Endothelial cell (in vitro differentiated cells): ENCODE measurements at places on chromosomes 12 and 14.

GRCh38 chr12:119668324-119668841, 450 bp downstream of the PRKAB1 start:
- peaks cover 53% of the 10 kb centered on the region for H3K4me1 ChIP-seq
- H3K36me3 ChIP-seq = peaks cover 11% of the 10 kb centered on the region
- peak overlapping the region; percentile 85 for H3K27ac ChIP-seq
- H3K4me3 ChIP-seq = peak overlapping the region; percentile 94

GRCh38 chr14:75292886-75293285, 14.3 kb downstream of the FOS start:
- H3K4me1 ChIP-seq = peaks cover 17% of the 10 kb centered on the region
- peak overlapping the region; percentile 87 for H3K4me3 ChIP-seq
- H3K27me3 ChIP-seq = peaks cover 9% of the 10 kb centered on the region
- no peaks in the 10 kb centered on the region for H3K36me3 ChIP-seq
- no peak for DNase-seq

DNA sequence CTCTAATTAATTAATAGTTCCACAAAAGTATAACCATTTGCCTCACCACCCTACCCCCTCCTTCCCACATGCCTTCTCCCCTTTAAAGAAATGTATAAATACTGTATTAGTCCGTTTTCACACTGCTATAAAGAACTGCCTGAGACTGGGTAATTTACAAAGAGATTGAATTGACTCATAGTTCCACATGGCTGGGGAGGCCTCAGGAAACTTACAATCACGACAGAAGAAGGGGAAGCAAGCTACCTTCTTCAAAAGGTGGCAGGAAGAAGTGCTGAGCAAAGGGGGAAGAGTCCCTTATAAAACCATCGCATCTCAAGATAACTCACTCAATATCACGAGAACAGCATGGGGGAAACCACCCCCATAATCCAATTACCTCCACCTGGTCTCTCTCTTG, 8.2 kb upstream of the RESF1 start:
- no peaks in the 10 kb centered on the region for H3K27me3 ChIP-seq
- no peak for DNase-seq
- no peaks in the 10 kb centered on the region for H3K4me1 ChIP-seq
- peaks cover 21% of the 10 kb centered on the region for H3K36me3 ChIP-seq

- H3K4me1 ChIP-seq = peaks cover 22% of the 10 kb centered on the region
- H3K27me3 ChIP-seq = peaks cover 18% of the 10 kb centered on the region
- H3K36me3 ChIP-seq = no peaks in the 10 kb centered on the region
- H3K4me3 ChIP-seq = no peak overlapping the region
- no peak for DNase-seq
- H3K27ac ChIP-seq = no peak overlapping the region
These were observed 1.5 kb upstream of the KRT7 start for GRCh38 chr12:52231305-52232202.

- H3K4me3 ChIP-seq = peak overlapping the region; percentile 87
- H3K36me3 ChIP-seq = peaks cover 41% of the 10 kb centered on the region
- H3K27ac ChIP-seq = peak overlapping the region; percentile 77
- H3K27me3 ChIP-seq = peaks cover 9% of the 10 kb centered on the region
These were observed 204 bp downstream of the HSP90AA1 start for GRCh38 chr14:102086709-102086971.

DNA sequence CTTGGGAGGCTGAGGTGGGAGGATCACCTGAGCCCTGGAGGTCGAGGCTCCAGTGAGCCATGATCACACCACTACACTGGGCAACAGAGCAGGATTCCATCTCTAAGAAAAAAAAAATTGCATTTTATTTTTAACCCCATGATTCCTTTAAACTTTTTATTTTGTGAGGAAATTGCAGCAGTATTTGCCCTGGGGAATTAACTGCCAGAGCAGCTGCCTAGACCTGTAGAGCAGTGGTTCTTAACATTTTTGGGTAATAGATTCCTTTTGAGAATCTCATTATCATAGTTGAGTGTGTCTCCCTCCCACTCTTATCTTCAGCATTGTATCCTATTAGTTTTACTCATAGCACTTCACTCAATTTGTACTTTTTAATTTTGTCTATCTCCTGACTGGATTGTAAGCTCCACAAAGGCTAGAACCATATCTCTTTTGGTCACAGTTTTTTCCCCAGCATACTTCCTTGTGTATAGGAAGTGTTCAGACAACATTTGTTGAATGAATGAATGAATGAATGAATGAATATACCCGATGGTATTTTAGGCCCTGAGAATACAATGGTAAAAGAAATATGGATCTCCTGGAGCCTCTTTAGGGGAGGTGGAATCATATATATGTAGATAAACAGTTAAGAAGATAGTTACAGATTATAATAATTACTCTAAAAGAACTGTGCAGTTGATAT, 40.6 kb downstream of the BRMS1L start:
- no peak overlapping the region for H3K4me3 ChIP-seq
- H3K27me3 ChIP-seq = no peaks in the 10 kb centered on the region
- no peak overlapping the region for H3K27ac ChIP-seq
- no peaks in the 10 kb centered on the region for H3K4me1 ChIP-seq

- no peaks in the 10 kb centered on the region for H3K27me3 ChIP-seq
- no peak overlapping the region for H3K27ac ChIP-seq
- no peak for DNase-seq
- H3K36me3 ChIP-seq = no peaks in the 10 kb centered on the region
These were observed 44.4 kb upstream of the TCL1A start for GRCh38 chr14:95758331-95758730.

DNA sequence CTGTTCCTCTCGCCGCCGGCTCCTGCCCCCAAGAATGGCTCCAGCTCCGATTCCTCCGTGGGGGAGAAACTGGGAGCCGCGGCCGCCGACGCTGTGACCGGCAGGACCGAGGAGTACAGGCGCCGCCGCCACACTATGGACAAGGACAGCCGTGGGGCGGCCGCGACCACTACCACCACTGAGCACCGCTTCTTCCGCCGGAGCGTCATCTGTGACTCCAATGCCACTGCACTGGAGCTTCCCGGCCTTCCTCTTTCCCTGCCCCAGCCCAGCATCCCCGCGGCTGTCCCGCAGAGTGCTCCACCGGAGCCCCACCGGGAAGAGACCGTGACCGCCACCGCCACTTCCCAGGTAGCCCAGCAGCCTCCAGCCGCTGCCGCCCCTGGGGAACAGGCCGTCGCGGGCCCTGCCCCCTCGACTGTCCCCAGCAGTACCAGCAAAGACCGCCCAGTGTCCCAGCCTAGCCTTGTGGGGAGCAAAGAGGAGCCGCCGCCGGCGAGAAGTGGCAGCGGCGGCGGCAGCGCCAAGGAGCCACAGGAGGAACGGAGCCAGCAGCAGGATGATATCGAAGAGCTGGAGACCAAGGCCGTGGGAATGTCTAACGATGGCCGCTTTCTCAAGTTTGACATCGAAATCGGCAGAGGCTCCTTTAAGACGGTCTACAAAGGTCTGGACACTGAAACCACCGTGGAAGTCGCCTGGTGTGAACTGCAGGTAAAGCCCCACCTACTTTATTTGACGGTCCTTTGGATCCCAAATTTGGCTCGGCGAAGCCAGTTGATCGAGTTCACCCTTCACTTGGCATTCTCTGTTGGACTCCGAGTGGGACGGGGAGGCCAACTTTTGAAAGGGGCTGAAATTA, 1.5 kb downstream of the WNK1 start:
- peaks cover 33% of the 10 kb centered on the region for H3K4me1 ChIP-seq
- H3K36me3 ChIP-seq = peaks cover 9% of the 10 kb centered on the region
- DNase-seq = peak; percentile 28
- peak overlapping the region; percentile 97 for H3K4me3 ChIP-seq
- H3K27me3 ChIP-seq = peaks cover 6% of the 10 kb centered on the region

- no peak for DNase-seq
- peaks cover 11% of the 10 kb centered on the region for H3K27me3 ChIP-seq
- H3K27ac ChIP-seq = peak overlapping the region; percentile 52
- no peaks in the 10 kb centered on the region for H3K36me3 ChIP-seq
- H3K4me1 ChIP-seq = peaks cover 36% of the 10 kb centered on the region
These were observed 2.0 kb downstream of the ANO6 start for GRCh38 chr12:45217846-45218245.
